ENCODE measurements at places on chromosomes 1 and 21. TPM values are rescaled to one million over a fixed set of nuclear protein-coding genes. Genes with fewer than 3 reads are reported as not detected.

DNA sequence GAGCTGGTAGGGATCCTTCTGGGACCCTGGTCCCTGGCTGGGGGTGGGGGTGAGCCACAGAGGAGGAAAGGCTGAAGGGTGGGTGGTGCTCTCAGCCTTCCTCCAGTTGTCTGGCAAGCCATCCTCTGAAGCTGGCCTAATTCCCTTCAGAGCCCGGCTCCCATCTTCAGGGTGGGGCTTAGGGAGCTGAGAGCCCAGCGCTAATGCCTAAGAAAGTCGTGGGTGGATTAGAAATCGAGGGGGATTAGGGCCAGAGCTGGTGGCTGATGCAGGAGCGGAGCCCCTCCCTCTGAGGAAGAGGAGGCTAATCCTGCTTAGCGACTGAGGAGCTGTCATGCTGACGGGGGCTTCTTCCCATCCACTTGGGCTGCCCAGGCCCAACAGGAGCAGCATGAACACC is 30.8 kb upstream of the DMBX1 start:
- no peak for DNase-seq

DNA sequence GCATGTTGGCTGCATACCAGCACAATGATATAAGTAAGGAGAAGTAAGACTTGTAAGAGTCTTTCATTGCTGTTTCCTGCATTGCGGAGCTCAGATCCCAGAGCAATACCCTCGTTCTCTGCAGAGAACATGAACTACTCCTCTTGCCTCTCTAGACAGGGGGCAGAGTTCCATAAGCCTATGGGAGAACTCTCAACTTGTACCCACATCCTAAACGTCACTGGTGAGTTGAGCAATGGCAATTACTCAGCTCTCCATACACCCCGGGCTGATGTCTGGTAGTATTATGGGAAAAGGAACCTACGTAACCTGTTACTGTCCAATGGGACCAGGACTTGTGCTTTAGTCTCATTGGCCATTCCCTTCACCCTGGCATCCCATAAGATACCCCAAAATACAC is 27.3 kb upstream of the ZNF496 start:
- peak; percentile 24 for DNase-seq

DNA sequence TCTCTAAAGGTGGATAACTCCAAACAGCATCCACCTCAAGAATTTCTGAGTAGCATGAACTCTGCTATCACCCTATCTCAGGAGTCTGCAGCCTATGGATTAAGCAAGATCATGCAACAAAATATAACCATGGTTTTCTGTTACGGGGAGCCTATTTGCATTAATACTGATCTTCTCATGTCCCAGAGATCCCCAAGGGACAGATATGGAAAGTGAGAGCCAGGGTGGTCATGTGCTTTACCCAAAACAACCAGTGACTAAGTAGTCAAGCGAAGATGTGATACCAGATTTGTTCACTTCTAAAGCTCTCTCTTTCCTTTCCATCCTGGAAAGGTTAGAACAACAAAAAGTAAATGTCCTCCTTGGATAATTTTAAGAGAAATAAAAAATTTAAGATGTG is 125.1 kb downstream of the PRRX1 start:
- no peak for DNase-seq

GRCh38 chr1:18041102-18041501 is 66.5 kb upstream of the IGSF21 start:
- DNase-seq: no peak

- no peak for DNase-seq
Observed at GRCh38 chr21:33981391-33982101, 65.9 kb upstream of the ATP5PO start.

GRCh38 chr1:205183676-205184335 is 27.7 kb downstream of the DSTYK start:
- DNase-seq: peak; percentile 51

DNA sequence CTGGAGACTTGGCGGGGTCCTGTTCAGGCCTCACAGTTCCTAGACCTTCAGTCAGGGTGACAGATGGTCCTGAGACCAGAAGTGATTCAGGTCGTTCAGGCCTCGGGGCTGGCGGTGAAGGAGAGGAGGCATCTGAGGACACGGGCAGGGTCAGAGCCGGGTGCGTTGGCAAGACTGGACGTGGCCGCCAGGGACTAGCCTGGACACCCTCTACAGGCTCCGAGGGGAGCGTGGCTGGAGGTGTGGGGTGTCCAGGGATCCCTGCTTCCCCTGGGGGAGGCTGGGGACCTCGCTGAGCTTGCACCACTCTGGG is 64.0 kb upstream of the TARDBP start:
- no peak for DNase-seq

DNA sequence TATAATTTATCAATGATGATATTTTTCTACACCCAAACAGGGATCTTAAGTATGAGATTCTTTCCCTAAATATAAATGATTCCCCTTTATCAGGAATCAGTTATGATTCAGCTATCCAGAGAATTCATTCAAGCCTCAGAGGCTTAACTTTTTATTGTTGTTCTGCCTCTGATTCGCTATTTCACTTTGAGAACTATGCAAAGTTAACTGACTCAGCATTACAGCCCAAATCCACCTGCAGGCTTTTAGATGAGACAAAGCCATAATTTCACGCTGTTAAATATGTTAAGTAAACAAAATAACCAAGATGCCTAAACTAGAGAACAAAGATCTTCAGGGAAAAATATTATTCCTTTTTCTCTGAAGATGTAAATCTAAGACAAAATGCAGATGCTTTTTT is 8.5 kb downstream of the SCYL3 start:
- DNase-seq: peak; percentile 24

GRCh38 chr1:86775395-86775794 is 71.0 kb downstream of the SH3GLB1 start:
- DNase-seq: no peak

DNA sequence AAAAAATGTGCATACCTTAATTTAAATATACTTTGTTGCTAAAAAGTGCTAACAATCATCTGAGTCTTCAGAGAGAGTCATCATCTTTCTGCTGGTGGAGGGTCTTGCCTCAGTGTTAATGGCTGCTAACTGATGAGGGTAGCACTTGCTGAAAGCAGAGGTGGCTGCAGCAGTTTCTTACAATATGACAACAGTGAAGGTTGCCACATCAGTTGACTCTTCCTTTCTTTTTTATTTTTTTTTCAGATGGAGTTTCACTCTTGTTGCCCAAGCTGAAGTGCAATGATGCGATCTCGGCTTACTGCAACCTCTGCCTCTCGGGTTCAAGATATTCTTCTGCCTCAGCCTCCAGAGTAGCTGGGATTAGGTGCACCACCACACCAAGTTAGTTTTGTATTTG is 2.6 kb upstream of the CFAP45 start:
- DNase-seq: no peak

GRCh38 chr1:147273409-147274336 is 31.2 kb downstream of the CHD1L start:
- peak; percentile 93 for DNase-seq

DNA sequence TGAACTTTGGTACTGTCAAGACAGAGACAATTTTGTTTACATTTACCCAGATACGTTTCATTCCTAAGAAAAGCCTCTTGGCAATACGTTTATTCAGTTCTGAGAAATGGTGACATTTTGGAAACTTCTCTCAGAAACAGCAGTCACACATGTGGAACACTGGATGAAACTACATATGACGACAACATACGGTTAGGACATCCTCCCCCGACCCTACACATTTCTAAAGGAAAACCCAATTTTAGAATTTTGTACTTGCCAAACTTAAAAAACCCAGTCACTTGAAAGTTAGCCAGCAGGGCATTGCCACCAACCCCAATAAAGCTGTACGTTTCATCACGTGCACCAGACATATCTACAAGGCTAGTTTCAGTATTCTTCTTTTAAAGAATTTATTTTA is 56.8 kb downstream of the ITGB3BP start:
- no peak for DNase-seq

DNA sequence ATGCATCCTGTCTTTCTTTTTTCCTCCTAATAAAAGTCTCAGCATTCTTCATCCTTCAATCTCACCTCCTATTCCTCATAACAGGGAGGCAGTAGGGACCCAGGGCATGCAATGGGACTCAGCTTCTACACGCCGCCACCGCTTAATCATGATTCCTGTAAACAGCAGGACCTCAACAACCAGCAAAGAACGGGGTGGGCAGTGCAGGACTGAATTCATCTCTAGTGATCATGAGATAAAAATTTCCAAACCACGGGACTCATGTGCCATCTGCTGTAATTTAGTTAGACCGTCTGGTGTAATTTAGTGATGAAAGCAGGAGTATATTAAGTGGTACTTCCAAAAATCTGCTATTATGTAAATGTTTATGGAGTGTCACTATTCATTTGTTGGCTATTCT is 5.4 kb downstream of the PRAMEF12 start:
- peak; percentile 7 for DNase-seq

The LCE1A gene
- total RNA-seq: not detected

The PDZK1IP1 gene
- not detected for total RNA-seq

The RYR2 gene
- total RNA-seq: not detected

The PLA2G2D gene
- total RNA-seq: not detected

The TNFRSF25 gene
- total RNA-seq: 5.6 TPM

The EPHA2 gene
- 21.7 TPM for total RNA-seq

The UBL4B gene
- not detected for total RNA-seq

The FAM78B gene
- not detected for total RNA-seq

The KIF21B gene
- not detected for total RNA-seq

The ATP1A4 gene
- not detected for total RNA-seq

Data from GM23248 (cell line).